Fibroblast of skin of abdomen (primary cell): ENCODE measurements at places on chromosomes 7 and 10.

DNA sequence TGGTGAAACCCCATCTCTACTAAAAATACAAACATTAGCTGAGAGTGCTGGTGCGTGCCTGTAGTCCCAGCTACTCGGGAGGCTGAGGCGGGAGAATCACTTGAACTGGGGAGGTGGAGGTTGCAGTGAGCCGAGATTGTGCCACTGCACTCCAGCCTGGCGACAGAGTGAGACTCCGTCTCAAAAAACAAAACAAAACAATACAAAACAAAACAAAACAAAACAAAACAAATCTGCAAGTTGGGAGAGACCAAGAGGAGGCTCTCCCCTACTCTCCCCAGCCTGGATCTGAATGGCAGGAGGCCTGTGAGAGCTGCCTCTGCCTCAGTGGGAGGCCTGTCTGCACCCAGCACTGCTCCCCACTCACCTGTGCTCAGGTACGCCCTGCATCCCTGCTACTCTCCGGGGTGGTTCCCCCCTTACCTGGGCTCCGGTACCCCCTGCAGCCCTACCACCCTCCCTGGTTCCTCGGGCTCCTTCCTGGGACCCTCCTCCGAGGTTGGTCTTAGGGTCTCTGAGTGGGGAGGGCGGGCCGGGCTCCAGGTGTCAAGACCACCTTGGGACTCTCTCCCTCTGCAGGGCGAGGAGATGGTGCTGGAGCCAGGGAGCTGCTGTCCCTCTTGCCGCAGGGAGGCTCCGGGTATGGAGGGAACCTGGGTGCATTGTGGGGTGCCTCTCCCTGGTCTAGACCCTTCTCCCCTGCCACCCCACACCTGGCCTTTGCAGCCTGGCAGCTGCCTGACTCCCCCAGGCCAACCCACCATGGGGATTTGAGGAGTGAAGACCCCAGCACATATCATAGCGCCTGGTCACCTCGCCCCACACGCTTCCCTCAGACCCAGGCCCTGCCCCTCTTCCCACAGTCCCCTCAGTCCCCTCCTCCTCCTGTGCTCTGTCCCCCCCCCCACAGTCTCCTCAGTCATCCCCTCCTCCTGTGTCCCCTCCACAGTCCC, 9.5 kb upstream of the ZNF862 start:
- DNase-seq: no peak

DNA sequence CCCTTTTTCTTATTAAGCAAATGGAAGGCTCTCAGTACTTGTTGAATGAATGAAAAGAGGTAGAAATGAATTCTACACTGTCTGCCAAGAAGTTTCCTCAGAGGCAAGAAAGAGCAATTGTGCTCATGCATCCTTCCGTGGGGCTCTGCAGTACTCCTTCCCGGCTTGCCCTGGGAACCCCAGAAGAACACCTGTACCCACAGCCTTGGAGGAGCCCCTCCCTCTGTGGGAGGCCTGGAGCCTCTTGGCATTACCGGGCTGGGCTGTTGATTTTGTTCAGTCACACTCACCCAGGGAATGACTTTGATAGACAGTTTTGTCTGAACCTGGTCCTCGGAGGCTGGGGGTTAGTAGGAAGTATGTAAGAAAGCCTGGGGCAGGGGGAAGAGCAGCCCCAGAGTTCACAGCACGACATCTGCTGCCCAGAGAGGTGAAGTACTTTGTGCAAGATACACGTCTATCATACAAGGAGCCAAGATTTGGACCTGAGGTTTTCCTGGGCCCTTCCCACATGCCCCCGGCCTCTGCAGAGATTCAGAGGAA, 134.8 kb upstream of the GDF10 start:
- peak; percentile 33 for DNase-seq

DNA sequence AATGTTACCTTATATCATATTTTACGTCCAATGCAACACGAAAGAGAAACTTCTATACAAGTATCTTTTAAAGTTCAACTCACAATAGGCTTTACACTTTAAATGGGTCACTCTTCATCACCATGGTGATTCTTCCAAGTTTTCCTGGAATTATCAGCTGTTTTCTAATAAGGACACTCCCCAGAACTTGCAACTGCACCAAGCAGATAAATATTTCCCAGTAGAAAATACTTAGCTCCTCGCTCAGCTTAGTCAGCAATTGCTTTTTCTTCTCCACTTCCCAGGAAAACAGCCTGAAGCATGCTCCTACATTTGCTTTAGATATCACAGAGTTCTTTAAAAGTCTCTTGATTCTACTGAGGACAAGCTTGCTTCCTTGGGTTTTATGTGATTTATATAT, 25.7 kb upstream of the ADD3 start:
- DNase-seq: no peak

DNA sequence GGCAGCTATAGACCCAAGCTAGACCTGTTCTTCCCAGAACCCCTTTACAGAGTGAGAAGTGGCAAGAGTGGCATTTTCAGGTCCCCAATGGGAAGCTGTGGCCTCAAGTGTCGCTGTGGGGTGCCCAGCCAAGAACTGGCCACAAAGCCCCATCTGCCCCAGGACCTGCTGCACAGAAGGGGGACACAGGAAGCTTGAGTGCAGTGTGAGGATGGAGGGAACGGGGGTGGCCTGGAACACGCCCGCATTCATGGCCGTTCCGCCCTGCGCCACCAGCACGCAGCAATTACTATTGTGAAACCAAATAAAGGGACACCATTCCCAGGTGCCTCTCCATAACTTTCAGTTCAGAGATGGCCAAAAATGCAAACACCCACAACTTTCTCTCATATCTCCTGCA, 237.6 kb upstream of the TCERG1L start:
- no peak for DNase-seq

DNA sequence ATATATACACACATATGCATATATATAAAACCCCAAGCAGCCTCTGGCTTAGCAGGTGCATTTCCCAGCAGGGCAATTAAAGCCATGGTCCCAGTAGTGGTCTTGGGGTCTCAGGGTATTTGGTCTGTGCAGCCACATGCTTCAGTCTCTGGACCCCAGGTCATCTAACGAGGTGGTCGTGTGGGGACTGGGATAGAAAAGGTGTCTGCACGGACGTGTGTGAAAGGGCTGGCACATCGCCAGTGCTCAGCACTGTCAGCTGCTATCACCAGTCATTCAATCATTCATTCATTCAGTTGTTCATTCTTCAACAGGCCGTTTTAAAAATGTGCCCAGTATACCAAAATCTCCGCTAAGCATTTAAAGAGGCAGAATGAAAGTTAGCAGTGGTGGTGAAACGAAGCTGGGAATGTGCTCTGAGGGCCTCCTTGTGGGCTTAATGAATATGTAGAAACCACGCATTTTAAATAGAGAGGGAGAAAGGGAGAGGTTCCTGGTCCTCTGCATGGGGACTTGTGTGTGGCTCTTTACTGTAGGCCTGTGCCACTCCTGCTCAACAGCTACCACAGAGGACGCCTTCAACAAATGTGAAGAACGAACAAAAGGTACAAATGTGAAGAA, 170.4 kb downstream of the EGFR start:
- peak; percentile 29 for DNase-seq

DNA sequence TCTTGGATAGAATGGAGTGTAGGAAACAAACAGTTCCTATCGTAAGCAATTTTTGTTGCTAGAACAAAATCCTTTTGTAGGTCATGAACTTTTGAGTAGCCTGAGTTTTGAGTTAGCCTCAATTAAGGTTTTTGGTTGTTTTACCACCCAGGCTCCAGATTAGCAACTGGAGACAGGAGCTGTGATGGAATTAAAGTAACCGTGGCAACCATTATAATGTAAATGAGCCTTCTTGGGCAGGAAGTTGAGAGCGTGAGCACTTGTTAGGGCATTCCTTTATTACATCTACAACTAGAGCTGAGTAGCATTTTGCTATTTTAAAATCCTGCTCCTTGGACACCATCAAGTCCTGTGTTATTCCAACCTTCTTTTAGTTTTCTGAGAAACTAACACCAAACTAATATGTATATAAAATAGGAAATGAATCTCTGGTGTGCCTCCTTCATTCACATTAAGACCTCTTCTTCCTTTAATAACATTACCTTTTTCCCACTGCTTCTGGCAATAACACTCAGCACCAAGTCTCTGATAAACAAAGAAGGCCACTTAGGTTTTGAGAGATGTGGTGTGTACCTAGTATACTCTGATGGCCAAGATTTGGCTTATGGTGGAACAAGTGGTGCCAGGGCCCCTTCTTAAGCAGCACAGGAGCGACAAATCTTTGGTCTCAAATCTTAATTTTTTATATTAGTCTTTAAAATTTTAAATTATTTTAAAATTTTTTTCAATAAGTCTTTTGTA, 34.0 kb downstream of the AHCYL2 start:
- no peak for DNase-seq

GRCh38 chr10:52965938-52966401, 193.4 kb upstream of the MBL2 start:
- no peak for DNase-seq
